ENCODE measurements at places on chromosomes 2 and 18. TPM values are rescaled to one million over a fixed set of nuclear protein-coding genes. Genes with fewer than 3 reads are reported as not detected.
A peak's percentile ranks its signal among the peaks of the same experiment; 100 is the strongest.

TOGARAM2 gene
- total RNA-seq: not detected

TDRD15 gene
- total RNA-seq: not detected

- no peaks in the 10 kb centered on the region for H3K36me3 ChIP-seq
- no peaks in the 10 kb centered on the region for H3K27me3 ChIP-seq
- H3K27ac ChIP-seq: no peak overlapping the region
- peak; percentile 36 for DNase-seq
- no peaks in the 10 kb centered on the region for H3K4me1 ChIP-seq
Measured at GRCh38 chr2:105919826-105920225, 175.1 kb downstream of the NCK2 start.

- DNase-seq: no peak
- no peaks in the 10 kb centered on the region for H3K4me1 ChIP-seq
- H3K27ac ChIP-seq: no peak within 1 kb of the TSS
Measured at GRCh38 chr18:57352271-57352701, at the start of gene ST8SIA3. ST8SIA3 (plus strand) TSS chr18:57352557; CDS start chr18:57352847, 290 bp downstream.

DNA sequence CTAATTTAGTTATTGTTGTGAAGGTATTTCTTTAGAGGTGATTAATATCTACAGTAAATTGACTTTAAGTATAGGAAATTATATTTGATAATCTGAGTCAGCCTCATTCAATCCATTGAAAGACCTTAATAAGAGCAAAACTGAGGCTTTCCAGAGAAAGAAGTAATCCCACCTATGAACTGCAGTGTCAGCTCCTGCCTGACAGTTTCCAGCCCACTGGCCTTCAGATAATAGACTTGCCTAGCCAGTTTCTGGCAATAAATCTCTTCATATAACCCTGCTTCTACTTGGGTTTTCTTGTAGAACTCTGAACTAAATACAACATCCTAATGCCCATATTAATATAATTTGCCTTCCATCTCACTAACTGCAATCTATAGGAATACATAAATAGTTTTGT, 437.9 kb upstream of the UBE2E3 start:
- DNase-seq: no peak
- no peak overlapping the region for H3K4me3 ChIP-seq
- H3K27ac ChIP-seq: no peak overlapping the region
- no peaks in the 10 kb centered on the region for H3K36me3 ChIP-seq
- H3K27me3 ChIP-seq: peaks cover 3% of the 10 kb centered on the region

- H3K4me3 ChIP-seq: no peak overlapping the region
- peaks cover 11% of the 10 kb centered on the region for H3K4me1 ChIP-seq
- peak; percentile 63 for DNase-seq
- H3K27ac ChIP-seq: peak overlapping the region; percentile 41
Measured at GRCh38 chr2:149068996-149069888, 30.7 kb downstream of the LYPD6B start.

GRCh38 chr2:231627384-231628120, 34.9 kb downstream of the TEX44 start:
- DNase-seq: no peak
- no peaks in the 10 kb centered on the region for H3K36me3 ChIP-seq
- H3K4me3 ChIP-seq: no peak overlapping the region
- no peak overlapping the region for H3K27ac ChIP-seq
- H3K4me1 ChIP-seq: no peaks in the 10 kb centered on the region
